ENCODE measurements at places on chromosomes 4 and X.

DNA sequence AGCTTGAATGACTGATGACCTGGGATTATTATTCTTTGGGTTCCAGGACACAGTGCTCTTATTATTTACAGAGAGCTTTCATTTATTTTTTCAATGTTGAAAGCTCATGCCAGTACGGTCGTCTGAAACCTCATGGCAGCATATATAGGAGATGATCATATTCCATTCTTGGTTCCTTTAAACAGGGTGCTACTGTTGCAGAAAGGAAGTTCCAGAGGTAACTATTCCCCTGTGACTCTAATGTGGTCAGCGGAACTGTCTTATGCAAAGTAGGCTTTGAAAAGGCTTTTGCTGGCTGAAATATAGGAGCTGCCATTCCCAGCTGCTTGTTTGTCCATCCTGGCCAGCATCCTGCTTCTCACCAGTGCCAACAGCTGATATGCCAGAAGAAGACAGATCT is 208.3 kb upstream of the LEF1 start:
- no peak for DNase-seq

DNA sequence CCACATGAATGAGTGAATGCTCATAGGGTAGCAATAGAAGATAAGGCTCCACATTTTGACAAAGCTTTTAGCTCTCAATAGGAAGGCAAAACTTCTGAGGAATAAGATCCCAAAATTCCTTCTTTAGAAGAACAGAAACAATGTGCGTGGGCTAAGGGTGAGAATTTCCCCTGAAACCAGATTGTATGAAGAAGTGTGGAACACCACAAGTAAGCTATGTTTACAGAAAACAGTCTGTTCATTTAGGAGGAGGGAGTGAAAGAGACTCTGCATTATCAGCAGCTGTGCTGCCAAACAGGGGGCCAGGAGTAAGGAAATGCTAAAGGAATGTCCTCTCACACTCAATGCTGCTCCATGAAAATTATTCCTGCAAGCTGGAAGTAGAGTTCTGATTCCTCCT is 851.6 kb downstream of the CENPC start:
- DNase-seq: no peak

GRCh38 chr4:15552557-15553362 is 83.1 kb downstream of the CC2D2A start:
- no peak for DNase-seq

DNA sequence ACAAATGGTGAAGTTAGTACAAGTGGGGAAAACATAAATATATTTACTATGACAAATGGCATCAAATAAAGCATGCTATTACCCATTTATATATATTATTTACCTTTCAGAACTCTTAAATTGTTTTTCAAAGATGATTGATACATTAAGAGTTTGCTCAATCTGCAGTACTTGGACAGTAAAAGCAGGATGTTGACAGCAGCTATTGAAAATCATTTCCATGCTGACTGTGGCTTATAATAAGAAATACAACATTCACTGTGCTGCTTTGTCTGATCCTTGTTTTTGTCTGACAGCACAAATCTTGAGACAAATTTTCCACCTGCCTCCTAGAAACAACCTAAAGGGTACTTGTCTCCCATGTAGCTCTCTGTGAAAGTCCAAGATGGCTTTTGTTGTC is 134.1 kb upstream of the FAT1 start:
- no peak for DNase-seq

DNA sequence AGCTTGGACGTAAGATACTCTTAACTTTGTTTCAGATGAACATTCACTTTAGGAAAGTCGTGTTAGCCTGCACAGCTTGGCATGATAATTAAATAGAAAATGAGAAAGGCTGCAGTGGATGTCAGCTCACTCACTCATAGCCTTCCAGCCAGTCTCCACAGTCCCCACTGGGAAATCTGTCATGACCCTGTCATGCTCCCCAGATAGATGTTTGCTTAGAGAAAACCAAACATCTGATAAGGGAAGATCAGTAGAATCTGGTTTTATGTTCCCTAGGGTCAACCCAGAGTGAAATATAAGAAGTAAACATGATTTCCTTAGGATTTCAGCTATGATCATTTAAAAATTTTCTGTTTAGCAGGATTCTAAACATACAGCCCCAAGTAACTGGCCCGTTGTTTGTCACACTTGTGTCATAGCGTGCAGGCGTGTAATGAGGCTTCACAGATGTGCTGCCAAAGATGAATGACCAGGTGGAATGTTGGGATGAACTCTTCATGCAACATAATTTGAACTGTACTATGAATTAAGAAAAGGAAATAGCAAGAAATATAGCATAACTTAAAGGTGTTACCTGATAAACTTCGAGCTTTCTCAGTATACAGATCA is 180.1 kb downstream of the BANK1 start:
- DNase-seq: no peak

- no peak for DNase-seq
Measured at GRCh38 chr4:89258506-89258905, 49.1 kb downstream of the GPRIN3 start.

DNA sequence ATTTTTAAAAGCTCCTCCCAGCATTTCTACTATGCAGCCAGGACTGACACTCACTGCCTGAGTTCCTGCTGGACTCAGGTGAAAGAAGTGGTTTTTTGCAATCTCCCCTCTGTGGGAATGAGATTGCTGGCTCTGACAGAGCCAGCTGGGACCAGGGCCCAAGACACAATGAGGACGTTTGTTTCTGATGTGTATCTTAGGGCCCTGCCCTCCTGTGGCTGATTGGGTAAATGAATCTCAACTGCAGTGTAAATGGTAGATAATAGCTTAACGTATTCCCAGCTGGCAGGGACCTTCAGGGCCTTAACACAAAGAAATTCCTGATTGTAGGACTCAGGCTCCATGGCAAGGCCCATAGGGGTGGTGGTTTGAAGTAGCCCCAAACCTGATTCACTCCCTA is 85.8 kb upstream of the PRPS1 start:
- DNase-seq: no peak

DNA sequence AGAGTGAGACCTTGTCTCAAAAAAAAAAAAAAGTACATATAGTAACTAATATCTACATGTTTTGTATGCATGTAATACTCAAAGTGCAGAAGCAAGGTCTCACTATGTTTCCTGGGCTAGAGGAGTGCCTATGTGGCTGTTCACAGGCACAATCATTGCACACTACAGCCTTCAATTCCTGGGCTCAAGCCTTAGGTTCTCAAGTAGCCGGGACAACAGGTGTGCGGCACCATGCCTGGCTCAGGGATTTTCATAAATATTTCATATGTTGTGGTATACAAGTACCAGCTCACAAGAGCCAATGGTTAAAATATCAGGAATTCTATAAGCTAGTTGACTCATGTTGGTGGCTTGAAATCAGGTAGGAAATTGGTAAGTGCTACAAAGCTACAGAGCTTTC is 94.8 kb downstream of the LARP7 start:
- DNase-seq: no peak

DNA sequence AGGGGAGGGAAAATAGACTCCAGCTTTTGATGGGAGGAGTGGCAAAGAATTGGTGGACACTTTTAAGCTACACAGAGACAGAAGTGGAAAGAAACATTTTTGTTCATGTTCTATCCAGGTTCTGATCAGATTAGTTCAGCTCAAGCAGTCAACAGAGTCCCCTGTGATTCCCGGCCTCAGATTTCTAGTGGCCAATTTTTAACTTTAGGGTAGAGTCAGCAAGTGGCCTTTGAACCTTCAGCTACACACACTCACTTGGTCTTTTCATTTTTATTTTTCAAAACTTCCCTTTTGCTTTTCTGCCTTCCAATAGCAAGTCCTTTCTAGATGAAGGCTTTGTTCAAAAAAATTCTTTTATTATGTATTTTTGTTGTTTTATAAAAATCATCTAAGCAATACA is 169.2 kb upstream of the RPS6KA3 start:
- no peak for DNase-seq

DNA sequence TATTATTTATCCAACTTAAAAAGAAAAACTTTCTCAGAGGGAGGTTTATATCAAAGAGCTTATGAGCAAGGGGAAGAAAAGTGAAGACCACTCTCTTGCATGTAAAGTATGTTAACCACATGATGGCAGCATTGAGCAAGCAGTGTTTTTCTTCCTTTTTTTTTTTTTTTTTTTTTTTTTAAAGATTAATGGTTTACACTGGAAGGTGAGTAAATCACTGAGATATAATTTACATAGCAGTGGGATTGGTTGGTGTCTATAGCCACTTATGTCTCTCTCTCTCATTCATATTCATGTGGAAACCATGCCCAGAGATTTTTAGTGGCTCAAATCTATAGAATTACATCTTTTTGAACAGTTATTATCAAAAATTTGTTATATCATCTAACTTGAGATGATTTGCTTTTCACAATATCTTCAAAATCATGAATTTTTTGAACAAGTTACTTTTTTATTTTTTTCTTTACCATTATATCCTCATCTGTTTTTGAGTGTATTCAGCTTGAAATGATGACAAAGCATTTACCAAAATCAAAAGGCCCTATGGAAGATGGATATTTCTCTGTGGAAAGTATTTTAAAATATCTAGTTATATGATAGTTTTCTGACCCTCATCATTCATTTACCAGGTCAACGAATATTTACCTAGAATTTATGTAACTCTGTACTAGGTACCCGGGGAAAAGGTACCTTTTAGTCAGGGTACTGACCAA is 31.6 kb downstream of the MTHFD2L start:
- no peak for DNase-seq

- no peak for DNase-seq
Measured at GRCh38 chr4:118345813-118346212, 7.0 kb downstream of the PRSS12 start.

GRCh38 chr4:165440415-165441158 is 61.8 kb downstream of the CPE start:
- no peak for DNase-seq

- no peak for DNase-seq
Measured at GRCh38 chr4:112473985-112474384, 42.0 kb downstream of the NEUROG2 start.

DNA sequence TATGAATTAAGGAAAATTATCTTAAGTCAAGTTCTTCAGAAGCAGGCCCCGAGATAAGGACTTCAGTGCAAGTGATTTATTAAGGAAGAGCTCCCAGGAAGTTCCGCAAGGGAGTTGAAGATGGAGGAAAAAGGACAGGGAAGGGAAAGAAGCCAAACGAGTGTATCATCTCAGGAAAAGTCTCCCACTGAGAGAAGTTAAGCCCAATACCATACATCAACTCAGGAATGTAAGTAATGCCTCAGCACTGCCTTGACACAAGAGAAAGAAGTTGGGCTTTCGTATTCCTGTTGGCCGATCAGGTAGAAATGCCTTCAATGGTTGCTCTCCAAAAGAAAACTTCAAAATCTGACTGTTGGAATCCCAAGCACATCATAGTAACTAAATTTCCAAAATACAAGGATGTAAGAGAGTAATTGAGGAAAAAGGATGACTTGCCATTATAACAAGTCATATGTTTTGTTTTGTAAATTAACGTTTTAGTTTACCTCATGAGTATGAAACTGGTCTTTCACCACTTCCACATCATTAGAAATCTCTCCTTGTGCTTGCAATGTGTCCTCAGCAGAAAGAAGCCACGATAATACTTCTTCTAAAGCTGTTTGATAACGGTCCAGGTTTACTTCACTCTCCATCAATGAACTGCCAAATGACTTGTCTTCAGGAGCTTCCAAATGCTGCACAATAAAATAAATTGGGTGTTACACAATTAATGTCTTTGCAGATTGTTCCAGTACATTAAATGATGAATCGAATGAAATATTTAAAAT is 566.7 kb downstream of the DMD start:
- no peak for DNase-seq

DNA sequence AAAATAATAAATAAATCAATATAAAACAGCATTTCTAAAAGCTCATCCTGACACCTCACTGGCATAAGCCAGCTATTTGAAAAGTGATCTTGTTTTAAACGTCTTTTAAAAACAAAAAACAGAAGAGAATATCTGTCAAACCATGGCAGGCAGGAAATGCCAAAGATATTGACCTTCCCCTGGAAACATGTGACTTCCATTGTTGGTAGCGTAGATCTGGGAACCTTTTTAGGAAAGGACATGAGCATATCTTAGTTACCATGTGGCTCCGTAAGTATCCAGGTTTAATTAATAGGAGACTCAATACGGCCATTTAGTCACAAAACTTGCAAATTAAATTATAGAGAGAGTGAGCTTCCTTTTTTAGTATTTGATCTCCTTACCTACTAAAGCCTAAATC is 83.0 kb upstream of the KLHL4 start:
- DNase-seq: no peak

DNA sequence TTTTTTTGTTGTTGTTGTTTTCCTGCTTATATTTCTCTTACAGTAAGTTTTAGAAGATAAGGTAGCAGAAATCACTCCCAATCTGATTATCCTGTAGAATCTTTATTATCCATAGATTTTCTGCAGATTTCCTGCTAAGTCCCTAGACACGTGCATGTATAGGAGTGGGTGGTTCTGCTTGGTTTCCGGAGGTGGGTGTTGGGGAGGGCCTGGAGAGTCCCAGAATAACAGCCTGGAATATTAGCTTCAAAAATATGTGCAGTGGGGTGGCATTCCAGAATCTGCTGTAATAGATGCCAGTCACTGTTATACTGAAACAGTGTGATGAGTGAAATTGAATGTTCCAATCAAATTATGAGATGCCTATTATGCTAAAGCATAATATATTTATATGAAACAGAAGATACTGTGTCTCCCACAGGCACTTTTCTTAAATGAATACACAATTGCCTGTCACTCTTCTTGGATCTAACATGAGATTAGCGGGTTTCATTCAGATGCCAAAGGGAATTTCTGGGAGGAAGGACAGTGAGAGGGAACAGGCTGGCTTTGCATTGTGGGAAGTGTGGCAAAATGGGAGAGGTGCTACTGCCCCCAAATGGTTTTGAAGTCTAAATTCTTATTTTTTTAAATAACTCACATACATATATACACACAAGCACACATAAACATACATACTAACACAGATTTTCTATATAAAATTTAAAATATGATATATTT is 37.6 kb downstream of the C4orf50 start:
- no peak for DNase-seq

- DNase-seq: no peak
Measured at GRCh38 chrX:30151964-30152363, 63.4 kb upstream of the MAGEB2 start.

GRCh38 chr4:184154199-184154598 is 63.5 kb downstream of the ENPP6 start:
- no peak for DNase-seq

DNA sequence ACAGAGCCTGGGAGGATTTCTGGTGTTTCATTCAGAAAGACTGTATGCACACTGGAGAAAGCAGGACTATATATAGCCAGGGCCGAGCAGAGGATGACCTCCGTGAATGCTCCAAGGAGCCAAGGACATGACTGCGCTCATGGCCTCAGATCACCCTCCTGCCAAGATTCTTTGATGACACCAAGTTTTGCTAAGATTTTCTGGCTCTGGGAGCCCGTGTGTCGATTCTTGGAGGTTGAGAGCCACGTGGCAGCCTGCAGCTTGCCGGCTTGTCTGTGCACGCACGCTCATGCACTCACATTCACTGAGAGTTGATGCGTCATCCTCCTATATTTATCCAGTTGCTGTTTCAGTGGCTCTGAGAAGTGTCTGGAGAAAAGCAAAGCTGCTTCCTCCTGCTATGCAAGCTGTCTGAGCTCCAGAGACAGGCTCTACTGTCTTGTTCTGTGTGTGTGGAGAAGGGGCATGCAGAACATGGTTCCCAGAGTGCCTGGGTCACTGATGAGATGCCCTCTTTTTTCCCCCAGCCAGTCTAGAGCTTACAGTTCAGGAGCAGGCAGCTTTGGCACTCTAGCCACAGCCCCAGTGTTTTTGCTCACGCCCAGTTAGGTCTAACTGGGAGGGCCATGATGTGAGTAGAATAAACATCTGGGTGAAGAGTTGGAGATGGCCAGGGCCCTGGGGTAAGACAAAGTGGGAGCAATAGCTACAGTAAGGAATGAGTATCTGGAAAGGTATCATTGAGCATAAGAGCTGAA is 64.9 kb upstream of the SCOC start:
- peak; percentile 66 for DNase-seq

- peak; percentile 59 for DNase-seq
Measured at GRCh38 chr4:75015627-75016026, 82.7 kb downstream of the PARM1 start.
